ENCODE measurements at places on chromosomes 7 and 10.

DNA sequence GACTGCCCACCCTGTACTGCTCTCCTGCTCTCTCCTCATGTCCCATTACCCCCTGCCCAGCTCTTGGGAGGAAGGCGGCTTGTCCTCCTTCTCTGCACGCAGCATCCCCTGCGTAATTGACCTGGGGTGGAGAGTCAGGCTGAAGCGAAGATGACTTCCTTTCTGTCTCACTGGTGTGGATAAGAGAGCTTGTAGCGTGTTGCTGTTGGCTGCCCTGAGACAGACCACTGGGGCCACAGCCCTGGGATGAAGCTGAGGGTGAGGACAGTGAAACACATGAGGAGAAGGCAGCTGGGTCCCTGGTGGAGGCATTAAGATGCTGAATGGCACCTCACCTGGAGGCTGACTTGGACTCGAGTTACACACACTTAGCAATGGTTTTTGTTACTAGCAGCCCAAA is 310.3 kb upstream of the ZNF32 start:
- DNase-seq: no peak

- no peak for DNase-seq
Measured at GRCh38 chr10:69352569-69353264, 64.0 kb downstream of the TACR2 start.

DNA sequence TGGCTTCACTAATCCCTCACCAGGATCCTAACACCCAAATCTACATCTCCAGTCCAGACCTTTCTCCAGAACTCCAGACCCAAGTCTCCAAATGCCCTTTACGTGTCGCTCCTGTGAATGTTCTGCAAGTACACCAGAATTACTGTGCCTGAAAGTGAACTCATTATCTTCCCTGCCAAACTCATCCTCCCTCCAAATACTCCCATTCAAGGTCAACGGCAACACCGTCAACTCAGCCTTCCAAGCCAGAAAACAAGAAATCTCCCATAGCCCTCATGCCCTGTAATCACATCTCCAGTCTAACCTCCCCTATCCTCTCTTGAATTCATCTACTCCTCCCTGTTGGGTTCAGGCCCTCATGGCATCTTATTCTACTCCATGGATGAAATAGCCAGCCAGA is 12.3 kb downstream of the CREB3L2 start:
- DNase-seq: no peak

- DNase-seq: no peak
Measured at GRCh38 chr10:116668018-116668417, 47.3 kb downstream of the PNLIPRP2 start.

GRCh38 chr10:84270708-84271107 is 25.9 kb downstream of the RGR start:
- DNase-seq: no peak

- no peak for DNase-seq
Measured at GRCh38 chr10:22454634-22455033, 109.3 kb downstream of the SPAG6 start.

- DNase-seq: no peak
Measured at GRCh38 chr10:100072514-100072913, 9.2 kb downstream of the CPN1 start.

DNA sequence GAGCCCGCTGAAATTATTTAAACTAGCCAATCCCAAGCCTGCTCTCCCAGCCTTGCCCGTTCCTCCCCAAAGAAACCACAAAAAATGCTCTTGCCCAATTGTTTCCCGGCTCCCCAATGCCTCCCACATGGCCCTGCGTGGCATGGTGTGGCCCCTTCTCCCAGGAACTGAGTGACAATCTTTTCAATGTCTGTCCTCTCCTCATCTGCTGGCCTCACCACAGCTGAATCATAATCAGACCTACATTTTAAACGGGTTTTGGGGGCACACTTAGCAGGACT is 201.5 kb downstream of the PRPF18 start:
- DNase-seq: no peak

DNA sequence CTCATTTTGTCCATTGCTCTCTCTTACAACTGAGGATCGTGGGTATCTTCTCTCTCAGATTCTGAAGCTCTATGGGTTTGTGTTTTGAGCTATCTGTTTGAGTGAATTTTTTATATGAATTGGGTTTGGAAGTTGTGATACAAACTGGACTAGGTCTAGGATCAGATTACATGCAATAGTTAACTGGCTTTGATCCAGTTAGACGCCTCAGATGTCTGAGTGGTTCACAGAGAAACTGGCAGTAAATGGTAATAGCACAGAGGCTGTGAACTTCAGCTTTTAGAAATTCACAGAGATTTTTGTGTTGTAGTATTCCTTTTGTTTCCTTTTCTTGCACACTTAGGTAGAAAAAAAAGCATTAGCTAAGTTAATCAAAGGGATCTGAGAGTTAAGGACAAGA is 12.7 kb upstream of the DNMBP start:
- no peak for DNase-seq

DNA sequence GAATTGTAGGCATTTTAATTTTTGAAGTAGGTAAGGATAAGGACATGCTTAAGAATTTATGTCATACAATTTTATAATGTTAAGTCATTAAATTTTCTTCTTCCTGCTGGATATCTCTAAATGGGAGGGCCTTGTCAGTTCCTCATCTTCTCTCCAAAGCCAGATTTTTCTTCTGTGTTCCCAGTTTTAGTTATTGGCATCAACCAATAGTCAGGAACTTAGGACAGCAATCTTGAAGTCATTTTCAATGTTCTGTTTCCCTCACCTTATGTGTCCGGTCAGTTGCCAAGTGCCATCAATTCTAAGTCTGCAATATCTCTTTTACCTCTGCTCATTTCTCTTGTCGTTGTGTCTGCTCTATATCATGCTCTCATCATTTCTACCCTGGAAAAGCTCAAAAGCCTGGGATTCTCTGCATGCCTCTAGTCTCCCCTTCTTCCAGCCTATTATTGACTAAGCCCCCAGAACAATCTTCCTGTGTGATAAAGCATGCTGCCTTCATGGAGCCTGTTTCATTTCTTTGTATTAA is 145.2 kb downstream of the PPP1R9A start:
- DNase-seq: no peak

DNA sequence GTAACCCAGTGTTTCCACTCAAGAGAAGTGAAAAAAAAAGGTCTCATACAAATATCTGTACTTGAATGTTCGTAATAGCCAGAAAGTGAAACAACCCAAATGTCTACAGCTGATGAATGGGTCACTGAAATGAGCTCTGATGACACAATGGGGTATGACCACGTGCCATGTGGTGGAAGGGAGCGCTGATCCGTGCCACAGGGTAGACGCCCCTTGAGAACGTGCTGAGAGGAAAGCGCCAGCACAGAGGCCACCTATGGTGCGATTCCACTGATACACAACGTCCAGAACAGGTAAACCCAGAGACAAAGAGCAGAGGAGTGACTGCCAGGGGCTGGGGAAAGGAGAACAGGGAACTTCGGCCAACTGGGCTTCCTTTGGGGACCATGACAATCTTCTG is 50.3 kb downstream of the MAD1L1 start:
- DNase-seq: no peak
